Germinal center (tissue), 1 donor: ENCODE measurements at places on chromosomes 7 and 10.
A peak's percentile ranks its signal among the peaks of the same experiment; 100 is the strongest.

- no peak for DNase-seq
Observed at GRCh38 chr10:89805599-89806013, 104.2 kb downstream of the KIF20B start.

GRCh38 chr7:101937717-101938514 lies 120.5 kb downstream of the CUX1 start:
- DNase-seq = no peak

GRCh38 chr10:33991924-33992323 lies 657.5 kb upstream of the NRP1 start:
- DNase-seq = no peak

DNA sequence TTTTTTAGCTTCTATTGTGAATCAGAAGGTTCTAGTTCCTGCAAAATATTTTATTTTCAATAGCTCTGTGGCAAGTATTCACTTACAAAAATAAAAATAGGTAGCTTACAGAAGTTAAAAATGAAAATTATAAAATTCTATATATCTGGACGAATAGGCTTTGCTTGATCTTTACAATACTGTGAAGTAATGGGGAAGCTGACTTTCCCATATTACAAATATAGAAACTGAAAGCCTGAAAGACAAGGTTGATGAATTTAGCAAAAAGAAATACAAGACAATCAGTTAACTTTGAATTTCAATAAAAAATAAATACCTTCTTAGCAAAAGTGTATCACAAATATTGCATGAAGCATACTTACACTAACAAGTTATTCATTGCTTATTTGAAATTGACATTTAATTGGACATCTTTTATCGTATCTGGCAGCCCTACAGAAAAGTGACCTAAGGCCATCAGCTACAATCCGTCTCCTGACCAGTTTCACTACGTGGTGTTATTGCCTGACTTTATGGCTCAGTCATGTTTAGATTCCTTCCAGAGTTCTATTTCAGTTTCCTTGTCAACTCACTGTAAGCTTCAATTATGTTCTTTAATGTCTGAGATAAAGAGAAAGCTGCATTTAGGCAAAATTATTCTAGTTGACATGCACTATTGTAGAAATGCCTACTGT lies 310.5 kb upstream of the HGF start:
- DNase-seq = no peak

- DNase-seq = peak; percentile 54
Observed at GRCh38 chr7:90708841-90709317, 112.8 kb downstream of the CDK14 start.

- DNase-seq = no peak
Observed at GRCh38 chr7:118572604-118573003, 348.1 kb downstream of the ANKRD7 start.

DNA sequence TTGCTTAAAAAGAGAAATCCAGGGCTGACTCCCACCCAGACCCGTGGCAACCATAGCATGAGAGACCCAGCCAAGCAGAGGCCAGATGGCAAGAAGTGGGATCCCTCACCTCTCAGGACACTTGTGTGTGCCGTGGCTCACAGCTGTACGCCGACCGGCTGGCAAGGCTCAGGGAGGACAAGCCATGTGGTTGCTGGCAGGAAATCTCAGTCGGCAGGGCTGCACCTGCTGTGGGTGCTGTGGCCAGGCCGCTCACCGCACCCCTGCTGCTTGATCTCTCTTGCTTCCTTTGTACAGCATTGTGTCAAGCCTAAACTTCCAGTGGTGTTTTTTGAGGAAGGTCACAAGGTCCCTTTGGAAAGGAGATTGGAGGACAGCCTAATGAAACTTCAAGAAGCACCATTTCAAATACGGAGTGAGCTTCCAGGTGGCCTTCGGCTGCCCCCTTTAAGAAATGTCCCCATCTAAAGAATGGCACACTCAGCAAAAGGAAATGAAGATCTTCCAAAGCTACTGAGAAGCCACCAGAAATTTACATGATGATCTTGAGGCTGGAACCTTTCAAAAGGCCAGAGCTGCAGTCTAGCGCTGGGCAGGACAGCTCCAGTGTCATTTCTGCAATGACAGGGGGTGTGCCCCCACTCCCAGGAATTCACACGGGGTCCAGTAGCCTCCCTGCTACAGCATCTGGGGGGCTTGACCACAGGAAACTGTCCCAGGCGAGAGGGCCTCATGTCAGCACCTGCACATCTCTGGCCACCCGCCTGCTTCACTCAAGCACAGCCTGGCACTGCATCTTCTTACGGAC lies 409.0 kb upstream of the MGMT start:
- no peak for DNase-seq

DNA sequence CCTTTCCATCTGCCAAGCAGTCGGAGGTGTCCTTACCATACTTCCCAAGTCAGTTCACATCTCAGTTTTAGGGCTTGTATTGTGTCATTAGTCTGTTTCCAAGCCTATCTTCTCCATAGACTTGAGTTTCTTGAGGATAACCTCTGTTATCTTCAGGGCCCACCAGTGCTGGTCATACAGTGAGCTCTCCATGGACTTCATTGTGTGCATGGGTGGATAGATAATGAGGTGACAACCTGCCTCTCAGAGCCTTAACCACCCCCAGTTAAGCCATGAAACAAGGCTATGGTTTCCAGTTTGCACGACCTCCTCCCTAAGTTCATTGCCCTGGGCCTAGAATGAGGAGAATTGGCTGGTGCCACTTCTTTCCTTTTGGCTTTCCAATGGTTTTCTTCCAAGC lies 38.5 kb upstream of the WAC start:
- DNase-seq = no peak

DNA sequence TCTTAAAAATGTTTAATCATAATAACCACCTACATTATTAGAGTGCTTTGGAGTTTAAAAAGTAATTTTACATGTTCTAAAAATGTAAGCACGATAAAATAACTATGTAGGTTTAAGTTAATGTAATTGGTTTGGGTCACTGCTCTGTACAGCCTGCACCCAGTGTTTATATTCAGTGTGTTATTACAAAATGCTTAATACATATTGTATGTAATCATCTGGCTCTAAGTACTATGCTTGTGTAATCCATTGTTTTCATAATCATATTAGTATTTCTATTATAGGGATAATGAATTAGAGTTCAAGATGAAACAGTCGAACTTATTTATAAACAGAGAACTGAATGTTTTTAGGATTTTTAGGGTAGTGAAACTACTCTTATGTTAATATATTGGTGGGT lies 13.1 kb downstream of the RPA3 start:
- no peak for DNase-seq

GRCh38 chr10:28754930-28755718 lies 77.8 kb downstream of the BAMBI start:
- no peak for DNase-seq

GRCh38 chr10:12993595-12993994 lies 7.9 kb downstream of the CCDC3 start:
- no peak for DNase-seq

- no peak for DNase-seq
Observed at GRCh38 chr10:31146491-31147209, 115.0 kb upstream of the ZNF438 start.

GRCh38 chr7:37421861-37422500 lies 26.7 kb downstream of the ELMO1 start:
- DNase-seq = no peak

GRCh38 chr7:95558864-95559263 lies 37.5 kb downstream of the PDK4 start:
- DNase-seq = no peak

DNA sequence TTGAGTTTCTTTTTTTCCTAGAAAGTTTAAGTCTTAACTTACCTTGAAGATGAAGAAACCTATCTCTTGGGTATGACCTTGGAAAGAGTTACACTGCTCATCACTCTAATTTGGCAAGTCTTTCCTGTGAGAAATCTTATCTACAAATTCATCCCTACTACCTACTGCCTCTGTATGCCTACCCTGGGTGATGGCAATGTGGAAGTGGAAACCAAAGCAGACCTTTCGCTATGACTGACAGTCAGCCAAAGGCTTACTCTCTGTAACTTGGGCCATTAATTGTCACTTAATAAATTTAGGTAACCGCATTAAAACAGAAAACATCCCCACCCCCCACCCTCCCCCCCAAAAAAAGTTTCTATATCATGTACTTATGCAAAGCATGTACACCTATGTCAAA lies 103.9 kb downstream of the CNOT4 start:
- no peak for DNase-seq

DNA sequence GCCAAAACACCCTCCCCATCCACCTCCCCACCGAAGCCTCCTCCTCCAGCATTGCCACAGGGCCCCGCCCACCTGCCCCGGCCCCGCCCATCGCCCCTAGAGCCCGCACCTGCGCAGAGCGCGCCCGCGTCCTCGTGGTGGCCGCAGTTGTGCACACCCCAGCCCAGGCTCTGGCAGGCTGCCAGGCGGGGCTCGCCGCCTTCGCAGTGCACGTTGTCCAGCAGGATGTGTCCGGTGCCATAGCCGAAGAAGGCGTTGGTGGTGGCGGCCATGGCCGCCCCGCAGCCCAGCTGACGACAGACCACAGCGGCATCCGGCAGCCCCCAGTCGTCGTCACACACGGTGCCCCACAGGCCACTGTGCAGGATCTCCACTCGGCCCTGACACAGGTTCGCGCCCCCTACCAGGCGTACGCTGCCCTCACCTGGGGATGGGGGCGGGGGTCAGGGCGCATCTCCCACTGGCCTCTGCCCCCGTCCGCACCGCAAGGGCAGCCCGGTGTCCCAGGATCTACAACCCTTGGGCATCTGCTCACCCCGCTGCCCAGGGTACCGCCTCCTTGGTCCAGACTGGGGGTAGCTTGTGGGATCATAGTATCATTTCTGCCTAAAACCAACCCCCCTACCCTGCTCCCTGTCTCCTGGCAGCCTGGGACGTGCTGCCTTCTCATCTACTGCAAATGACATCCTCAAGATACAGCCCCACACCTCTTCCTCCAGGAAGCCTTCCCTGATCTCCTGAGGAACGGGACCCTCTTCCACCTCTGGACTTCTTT lies 11.9 kb downstream of the SSC4D start:
- DNase-seq = peak; percentile 88

DNA sequence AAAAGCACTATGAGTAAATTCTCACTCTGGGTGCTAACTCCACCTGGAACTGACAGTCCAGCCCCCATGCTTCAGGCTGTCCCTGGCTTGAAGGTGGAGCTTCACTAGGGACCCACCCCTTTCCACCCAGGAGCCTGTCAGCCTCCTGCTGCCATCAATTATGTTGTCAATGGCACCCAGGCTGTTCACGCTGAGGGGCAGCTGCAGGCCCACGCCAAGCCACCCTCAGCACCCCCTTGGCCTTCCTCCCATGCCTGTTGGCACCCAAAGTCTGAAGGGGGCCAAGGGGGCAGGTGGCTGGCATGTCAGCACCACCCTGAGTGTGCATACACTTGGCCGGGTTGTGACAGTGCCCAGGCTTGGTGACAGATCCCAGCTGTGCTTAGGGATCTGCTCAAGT lies 149.3 kb downstream of the NXPH1 start:
- no peak for DNase-seq

DNA sequence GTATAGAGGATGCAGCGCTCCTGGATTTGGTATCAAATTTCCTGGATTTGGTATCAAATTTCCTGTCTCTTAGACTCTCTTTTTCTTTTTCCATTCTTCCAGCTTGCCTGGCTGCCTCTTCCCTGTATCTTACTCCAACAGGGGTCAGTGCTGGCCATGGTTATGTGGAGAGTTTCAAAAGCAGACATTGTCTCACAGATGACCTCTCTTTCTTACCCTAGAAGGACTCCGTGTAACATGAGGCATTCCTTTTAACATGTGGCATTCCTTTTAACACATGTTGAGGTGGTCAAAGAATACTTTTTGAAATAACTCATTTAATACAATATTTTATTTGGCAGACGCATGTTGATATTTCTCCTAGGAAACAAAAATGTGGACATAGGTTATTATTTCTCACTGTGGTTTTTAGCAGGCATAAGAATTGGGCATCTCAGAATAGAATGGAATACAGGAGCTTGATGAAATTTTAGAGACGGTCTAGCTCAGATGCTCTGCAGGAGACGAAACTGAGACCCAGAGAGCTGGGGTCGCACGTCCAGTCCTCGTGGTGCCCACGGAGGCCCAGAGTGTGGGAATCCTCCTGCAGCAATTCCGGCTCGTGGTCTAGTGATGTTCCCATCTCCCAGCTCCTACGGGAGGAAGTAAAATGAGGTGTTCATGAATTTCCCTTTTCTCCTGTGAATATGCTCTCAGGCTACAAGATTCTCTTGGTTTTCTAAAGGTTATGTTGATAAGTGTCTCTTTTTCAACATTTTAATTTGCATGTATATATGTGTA lies 59.6 kb upstream of the PITRM1 start:
- DNase-seq = no peak

DNA sequence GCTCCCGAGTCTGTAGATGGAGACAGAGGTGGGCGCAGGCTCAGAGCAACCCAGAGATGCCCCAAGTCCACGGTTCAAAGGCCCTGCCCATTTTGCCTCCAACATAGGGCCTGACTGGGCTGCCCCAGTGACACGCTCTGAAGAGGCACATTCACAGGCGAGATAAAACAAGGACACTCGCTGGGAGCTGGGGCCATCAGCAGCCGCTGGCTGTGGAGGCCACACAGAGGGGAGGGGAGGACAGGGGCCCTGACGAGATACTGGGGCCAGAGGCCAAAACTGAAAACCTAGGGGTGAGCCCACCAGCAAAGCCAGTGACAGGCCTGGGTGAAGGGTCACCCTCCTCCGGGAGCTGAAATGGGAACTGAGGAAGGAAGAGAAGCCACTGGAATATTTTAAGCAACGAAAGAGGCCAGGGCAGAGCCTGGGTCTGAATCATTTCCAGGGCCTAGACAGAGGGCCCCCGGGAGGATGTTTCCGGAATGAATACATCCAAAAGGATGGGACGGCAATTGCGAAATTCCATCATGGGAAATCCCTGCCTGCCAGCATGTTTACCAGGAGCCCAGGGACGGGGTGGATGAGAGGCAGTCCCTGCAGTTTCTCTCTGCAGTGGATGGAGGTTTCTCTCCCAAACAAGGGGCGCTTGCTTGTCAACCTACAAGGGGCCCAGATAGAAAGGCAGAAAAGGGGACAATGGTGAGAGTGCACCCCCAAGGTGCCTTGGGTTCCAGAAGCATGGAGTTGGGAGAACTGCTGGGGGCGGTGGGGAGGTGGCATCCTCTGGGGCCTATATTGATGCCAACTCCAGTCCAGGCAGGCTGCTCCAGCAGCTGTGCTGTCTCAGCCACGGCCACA lies 29.0 kb upstream of the HSPA12A start:
- DNase-seq = no peak

GRCh38 chr10:96441322-96441885 lies 72.3 kb downstream of the TLL2 start:
- no peak for DNase-seq

GRCh38 chr10:22334414-22335172 lies 10.7 kb upstream of the SPAG6 start:
- no peak for DNase-seq

GRCh38 chr10:126924915-126925300 lies 19.7 kb downstream of the DOCK1 start:
- DNase-seq = no peak

GRCh38 chr10:102814453-102814871 lies 22.8 kb downstream of the CYP17A1 start:
- no peak for DNase-seq
